ENCODE measurements at places on chromosomes 6 and 20. TPM values are rescaled to one million over a fixed set of nuclear protein-coding genes. Genes with fewer than 3 reads are reported as not detected.

- no peak for DNase-seq
These were observed 128.8 kb upstream of the QKI start for GRCh38 chr6:163285691-163286090.

DNA sequence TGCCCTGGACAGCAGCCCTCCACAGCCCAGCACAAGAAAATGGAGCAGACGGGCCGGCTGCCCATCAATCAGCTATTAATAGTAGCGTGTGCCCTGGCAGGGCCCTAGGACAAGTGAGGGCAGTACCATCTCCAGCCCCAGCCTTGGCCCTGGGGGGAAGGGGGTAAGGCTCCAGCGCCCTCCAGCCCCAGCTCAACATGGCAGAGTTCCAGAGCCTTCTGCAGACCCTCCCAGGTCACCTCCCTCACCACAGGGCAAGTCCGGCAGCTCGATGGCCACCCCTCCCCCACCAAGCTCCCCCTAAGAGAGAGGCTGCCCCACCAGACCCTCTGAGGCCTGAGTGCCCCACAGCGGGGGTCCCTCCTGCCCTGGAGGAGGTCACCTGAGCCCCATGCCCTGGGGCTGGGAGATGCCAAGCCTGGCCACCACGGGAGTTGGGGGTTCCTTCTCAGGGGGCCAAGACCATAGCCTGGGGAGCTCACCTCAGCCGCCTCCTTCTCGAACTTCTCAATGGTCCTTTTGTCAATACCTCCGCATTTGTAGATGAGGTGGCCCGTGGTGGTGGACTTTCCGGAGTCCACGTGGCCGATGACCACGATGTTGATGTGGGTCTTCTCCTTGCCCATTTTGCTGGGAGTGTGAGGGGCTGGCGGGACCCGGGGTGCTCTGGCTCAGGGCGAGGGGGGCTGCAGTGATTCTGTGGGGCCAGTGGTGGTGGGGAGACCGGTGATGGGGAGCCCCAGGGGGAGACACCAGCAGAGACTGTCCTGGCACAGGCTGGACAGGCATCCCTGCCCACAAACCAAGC lies 1.5 kb downstream of the EEF1A2 start:
- no peak for DNase-seq

- no peak for DNase-seq
These were observed 55.7 kb downstream of the FAM184A start for GRCh38 chr6:119022796-119023195.

DNA sequence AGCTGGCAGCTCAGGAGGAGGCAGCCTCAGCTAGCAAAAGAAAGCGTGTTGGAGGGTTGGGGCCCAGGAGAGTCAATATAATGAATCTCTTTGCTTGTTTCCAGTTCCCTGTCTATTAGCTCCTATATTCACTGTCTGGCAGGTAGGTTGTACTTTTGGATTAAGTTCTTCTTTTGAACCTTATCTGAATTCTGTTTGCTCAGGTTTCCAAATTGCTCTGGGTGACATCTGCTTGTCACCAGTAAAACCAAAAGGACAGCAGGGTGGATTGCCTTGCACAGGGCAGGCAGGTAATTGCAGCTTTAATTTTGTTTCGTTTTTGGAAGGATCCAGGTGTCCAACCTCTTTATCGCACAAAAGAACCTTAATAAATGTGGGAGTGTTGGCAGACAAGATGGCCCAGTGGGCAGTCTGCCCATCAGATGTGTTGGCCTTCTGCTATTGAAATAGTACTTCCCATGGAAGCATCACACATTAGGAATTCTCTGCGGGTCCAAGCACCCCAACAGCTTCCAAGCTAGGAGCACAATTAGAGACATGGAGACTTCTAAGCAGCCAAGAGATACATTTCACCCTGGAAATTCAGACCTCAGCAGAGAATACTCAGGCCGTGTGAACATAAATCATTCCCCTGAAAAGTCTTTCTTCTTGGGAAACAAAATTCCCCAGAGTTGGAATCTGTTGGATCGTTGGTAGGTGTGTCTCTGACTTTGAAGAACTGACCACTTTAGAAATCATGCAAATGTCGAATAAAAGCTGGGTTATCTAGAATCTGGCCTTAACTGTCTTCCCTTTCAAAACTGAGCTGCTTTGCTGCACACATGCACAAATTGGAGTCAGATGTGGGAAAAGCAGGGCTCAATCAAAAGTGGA lies 286.9 kb upstream of the BMP2 start:
- DNase-seq: no peak

The RAET1E gene
- not detected for total RNA-seq

GRCh38 chr20:14712302-14712739 lies 374.9 kb upstream of the FLRT3 start:
- no peak for DNase-seq

- no peak for DNase-seq
These were observed 28.1 kb upstream of the TXNDC5 start for GRCh38 chr6:7938562-7939183.

DNA sequence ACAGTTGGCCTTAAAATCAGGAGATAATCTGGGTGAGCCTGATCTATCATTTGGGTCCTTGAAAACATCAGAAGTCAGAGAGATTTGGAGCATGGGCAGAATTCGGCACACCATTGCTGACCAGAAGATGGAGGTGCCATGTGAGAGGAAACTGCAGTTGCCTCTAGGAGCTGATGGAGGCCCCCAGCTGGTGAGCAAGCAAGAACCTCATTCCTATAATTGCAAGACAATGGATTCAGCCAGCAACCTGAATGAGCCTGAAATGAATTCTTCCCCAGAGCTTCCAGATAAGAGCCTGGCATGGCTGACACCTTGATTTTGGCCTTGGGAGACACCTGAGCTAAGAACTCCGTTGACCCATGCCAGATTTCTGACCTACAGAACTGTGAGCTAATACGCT lies 76.3 kb upstream of the FYN start:
- no peak for DNase-seq

DNA sequence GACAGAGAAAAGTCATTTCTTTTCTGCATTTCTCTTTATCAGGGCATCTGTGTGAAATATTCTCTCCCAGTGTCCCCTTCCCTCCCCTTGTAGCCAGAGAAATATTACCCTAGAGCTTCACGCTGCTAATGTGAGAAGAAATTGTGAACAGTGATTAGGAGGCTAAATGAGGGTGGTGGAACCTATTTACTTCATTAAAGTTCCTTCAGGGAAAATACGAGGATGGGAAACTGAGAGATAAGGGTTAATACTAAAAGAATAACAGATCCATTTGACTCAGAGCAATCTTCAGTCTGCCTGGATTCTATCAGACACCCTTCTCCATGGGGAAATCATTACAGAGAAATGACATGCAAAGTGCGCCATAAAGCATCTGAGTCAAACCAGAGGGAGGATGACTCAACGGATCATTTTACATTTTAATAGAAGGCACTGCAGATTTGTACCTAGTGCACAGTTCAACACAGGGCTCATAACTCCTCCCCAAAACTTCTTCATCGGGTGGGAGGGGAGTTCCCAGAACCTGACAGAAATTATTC lies 131.3 kb downstream of the GJA10 start:
- no peak for DNase-seq

The CDSN gene
- total RNA-seq: not detected
